ENCODE measurements at places on chromosomes 5 and 9.

DNA sequence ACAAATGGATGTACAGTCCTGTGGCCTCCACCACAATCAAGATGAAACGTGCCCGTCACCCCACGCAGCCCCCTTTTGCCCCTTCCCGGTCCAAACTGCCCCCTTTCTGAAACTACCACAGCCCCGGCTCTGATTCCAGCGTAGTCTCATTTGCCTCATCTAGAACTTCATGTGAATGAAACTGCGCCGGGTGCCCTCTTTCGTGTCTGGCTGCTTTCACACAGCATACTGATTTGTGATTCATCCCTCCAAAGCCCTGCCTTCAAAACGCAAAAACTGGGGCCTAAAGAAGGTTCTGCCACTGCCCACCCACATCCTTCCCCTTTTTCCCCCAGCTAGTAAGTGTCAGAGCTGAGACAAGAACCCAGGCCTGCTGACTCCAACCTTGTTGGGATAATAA lies 31.5 kb upstream of the NCS1 start:
- DNase-seq: no peak

DNA sequence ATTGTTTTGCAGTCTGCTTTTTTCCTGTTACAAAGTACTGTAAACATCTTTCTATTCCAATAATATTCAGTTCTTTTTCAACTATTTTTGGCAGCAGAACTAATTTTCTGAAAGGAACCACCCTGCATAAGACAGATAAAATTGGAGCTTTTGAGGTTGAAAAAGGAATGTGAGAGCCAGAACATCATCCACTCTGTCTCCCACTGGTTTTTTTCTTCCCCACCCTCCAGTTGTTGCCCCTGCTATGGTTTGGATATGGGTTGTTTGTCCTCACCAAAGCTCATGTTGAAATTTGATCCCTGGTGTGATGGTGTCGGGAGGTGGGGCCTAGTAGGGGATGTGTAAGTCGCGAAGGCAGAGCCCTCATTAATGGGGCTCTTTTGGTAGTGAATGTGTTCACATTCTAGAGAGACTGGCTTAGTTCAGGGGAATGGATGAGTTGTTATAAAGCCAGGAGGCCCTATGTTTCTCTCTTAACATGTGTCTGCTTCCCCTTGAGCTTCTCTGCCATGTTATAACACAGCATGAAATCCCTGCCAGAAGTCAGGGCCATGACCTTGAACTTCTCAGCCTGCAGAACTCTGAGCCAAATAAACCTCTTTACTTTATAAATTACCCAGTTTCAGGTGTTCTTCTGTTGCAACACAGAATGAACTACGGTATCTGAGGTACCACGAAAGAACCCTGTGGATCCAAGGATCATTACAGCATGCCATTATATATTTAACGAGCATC lies 34.8 kb upstream of the MAST4 start:
- DNase-seq: no peak

DNA sequence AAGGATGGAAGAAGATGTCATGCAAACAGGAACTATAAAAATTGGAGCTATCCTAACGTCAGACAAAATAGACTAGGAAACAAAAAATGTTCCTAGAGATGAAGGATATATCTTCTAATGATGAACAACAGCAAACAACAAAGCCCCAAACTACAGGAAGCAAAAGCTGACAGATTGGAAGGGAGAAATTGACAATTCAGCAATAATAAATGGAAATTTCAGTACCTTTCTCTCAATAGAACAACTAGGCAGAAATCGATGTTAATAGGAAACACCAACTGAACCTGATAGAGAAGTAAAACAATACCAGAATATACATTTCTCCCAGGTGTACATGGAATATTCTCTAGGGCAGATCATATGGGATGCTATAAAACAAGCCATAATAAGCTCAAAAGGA lies 7.6 kb downstream of the SCGB3A1 start:
- no peak for DNase-seq

DNA sequence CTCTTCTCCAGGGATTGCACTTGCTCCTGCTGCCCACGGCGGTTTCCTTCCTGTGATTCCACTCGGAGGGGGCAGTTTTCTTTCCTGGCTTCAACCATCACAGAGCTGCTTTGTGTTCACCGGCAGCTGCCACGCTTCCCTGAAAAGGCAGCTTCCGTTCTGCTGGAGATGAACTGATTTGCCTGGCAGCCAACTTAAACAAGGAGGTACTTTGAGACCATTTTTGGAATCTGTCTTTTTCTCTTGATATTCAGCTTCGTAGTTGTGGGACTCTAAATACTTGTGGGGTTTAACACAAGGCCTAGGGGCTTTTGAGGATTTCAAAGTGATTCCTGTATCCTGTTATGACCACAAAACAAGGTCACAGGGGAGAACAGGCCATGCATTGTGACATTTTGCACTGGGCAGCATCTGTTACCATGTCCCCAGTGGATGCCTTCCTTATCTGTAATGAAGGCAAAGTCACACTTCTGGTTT lies 192.0 kb downstream of the MTRR start:
- no peak for DNase-seq

GRCh38 chr9:110967196-110967595 lies 71.1 kb downstream of the LPAR1 start:
- no peak for DNase-seq

DNA sequence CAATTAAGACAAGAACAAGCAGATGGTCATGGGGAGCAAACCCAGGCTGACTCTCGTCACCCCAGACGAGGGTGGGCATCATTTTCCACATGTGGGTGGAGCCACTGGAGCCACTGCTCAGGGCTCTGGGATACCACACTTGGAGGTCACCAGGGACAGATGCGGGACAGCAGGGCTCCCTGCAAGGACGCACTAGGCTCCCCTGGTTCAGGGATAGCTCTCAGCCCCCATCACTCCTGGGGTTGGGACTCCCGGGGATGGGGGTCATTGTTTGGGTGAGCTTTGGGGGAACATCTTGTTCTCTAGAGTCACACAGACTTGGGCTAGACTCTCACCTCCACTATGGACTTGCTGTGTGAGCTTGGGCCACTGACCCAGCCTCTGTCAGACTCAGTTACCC lies 57.8 kb downstream of the GTF3C4 start:
- DNase-seq: no peak

- no peak for DNase-seq
These were observed 66.6 kb upstream of the SPATA31D4 start for GRCh38 chr9:81861644-81862043.

- no peak for DNase-seq
These were observed 94.2 kb downstream of the CRB2 start for GRCh38 chr9:123450098-123450770.

- DNase-seq: peak; percentile 81
These were observed 8.1 kb downstream of the ARPC5L start for GRCh38 chr9:124869986-124870560.

DNA sequence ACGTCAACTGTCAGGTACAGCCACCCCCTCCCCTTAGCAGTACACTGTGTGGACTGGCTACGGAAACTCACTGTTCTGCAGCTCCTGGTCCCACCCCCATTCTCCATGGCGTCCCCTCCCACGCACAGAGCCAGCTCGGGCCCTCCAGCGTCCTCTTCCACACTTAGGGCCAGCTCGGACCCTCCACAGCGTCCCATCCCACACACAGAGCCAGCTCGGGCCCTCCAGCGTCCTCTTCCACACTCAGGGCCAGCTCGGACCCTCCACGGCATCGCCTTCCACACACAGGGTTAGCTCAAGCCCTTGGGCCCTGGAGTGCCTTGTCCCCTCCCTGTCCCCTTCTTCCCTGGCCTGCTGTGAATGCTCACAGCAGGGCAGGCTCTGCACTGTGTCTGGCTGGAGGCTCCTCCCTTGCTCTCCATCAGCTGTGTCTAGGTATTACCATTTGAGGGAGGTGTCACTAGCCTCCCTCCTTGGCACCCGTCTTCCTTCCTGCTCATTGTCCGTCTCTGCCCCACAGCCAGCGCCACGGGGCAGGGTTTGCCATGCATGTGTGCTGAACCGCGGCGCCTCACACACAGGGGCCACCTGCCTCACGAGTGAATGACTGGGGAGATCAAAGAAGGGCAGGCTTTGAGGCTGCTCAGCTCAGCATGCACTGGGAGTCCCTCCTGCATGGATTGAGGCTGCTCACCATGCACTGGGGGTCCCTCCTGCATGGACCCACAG lies 78.5 kb upstream of the CACNA1B start:
- no peak for DNase-seq

DNA sequence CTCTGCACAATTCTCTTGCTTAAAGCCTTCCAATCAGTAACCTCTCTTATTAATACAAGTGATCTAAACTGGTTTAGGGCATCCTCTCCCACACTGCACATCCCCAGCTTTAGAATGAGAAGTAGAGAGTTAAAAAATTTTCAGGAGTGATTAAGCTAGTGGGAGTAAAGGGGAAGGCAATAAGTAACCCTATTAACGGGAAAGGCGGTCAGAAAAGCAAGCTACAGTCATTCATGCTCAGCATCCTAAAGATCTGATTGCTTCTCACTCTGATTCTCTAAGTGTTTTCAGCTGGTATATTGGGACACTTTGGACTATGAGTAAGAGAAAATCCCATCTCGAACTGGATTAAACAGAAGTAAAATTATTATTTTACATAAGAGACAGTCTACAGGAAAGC lies 15.8 kb downstream of the CDH6 start:
- no peak for DNase-seq

DNA sequence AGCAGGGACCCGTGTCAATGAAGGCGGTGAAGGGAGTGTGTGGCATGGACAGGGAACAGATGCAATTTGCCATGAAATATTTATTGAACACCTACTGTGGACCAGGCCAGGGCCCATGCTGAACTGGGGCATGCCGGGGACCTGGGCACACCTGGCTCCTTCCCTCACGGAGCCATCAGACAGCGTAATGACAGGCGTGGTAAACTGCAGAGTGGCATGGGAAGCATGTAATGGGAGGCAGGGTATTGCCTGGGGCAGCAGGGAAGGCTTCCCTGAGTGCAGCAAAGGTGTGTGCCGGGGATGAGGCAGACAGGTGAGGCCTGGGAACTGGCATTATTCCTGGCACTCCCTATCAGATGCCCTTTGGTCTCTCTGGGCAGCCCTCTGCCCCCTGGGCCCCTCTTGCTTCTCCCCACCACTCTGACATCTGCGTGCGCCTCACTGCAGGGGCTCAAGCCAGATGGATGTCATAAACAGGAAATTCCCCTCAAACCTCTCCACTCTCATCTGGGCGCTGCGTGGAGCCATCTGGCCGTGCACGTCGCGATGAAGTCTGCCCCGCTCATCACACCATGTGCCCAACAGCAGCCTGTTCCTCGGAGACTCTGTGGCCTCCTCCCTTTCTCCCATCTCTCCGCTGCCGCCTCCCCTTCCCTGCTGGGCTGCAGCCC lies 67.6 kb downstream of the HMCN2 start:
- no peak for DNase-seq

DNA sequence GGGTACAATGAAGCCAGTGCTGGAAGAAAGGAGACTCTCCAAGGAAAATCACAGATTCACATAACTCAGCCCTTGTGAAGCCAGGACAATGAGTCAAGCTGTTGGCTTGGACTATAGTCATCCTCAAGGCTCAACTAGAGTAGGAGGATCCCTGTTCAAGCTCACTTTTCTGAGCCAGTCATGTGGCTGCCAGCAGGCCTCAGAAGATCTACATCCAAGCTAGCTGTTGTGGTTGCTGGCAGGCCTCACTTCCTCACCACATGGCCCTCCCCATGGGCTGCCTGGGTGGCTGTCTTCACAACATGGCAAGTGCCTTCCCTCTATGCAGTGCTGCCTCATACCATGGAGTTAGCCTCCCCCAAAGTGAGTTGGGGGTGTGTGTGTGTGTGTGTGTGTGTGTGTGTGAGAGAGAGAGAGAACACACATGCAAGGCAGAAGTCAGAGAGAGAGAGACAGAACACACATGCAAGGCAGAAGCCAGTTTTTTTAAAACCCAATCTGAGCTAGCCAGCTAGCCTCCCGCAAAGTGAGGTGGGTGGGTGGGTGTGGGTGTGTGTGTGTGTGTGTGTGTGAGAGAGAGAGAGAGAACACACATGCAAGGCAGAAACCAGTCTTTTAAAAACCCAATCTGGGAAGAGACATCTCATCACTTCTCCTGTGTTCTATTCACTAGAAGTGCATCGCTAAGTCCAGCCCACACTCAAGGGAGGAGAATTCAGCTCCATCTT lies 17.1 kb downstream of the SCAI start:
- peak; percentile 57 for DNase-seq

DNA sequence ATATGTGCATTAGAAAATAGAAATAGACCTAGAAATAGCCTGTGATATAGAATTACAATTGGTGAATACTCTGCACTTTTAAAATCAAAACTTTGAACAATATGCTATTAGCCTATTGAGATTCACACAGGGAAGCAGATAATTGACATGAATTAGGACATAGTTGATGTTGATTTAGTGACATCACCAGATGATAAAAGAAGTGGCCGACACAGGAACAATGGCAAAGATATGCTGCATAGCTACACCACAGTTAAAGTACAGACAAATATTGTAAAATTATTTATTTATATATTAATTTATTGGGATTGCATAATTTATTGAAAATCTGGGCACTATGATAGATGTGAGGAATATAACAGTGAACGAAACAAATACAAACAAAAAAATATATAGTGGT lies 261.5 kb upstream of the CCNH start:
- DNase-seq: no peak

DNA sequence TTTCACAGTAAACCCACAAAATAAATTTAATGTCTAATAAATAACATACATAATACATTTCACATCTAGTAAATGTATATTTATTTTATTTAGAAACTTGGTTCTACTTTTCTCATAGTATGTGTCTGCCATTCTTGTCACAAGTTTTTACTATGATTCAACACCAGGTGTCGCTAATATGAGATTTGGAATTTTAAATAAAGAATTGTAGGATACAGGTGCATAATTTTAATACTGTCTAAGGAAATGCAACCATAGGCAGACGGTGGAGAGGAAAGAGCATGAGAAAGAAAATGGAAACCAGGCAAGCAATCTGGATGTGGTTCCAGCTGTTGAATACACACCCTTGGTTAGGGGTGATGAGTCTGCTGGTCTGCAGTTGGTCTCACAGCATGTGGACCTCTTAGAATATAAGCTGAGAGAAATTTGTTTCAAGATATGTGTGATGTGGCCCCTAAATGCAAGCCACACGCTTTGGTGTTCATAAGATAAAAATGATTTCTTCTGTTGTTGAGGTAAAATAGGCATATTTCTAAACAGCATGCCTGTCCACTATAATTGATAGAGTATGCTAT lies 114.7 kb upstream of the TXNDC8 start:
- no peak for DNase-seq

DNA sequence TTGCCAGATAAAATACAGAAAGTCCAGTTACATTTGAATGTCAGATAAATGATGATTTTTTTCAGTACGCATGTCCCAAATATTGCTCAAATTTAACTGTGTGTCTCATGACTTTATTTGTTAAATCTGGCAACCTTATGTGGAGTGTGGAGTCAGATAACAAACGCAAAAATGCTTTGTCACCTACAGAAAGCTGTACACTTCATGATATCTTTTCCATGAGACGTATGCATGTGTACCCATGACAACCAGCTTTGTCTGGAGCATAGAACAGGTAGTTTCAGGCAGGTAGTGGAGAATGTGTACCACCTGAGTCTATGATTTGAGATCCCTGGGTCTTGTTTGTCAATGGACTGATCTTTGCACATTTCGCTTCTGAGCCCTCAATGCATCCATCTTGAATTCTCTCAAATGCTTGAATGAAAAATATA lies 105.5 kb upstream of the CPEB4 start:
- DNase-seq: no peak

GRCh38 chr9:121510766-121511550 lies 11.3 kb upstream of the GGTA1 start:
- no peak for DNase-seq

GRCh38 chr9:91777292-91777830 lies 172.7 kb downstream of the ROR2 start:
- DNase-seq: no peak
